Renal cortical epithelial cell (primary cell): ENCODE measurements at places on chromosomes 16 and 17. TPM values are rescaled to one million over a fixed set of nuclear protein-coding genes. Genes with fewer than 3 reads are reported as not detected.

TBC1D28 gene
- total RNA-seq: not detected in 2 replicates

GRCh38 chr16:57527027-57527426 lies 9.3 kb downstream of the CCDC102A start:
- no peak for DNase-seq

DNA sequence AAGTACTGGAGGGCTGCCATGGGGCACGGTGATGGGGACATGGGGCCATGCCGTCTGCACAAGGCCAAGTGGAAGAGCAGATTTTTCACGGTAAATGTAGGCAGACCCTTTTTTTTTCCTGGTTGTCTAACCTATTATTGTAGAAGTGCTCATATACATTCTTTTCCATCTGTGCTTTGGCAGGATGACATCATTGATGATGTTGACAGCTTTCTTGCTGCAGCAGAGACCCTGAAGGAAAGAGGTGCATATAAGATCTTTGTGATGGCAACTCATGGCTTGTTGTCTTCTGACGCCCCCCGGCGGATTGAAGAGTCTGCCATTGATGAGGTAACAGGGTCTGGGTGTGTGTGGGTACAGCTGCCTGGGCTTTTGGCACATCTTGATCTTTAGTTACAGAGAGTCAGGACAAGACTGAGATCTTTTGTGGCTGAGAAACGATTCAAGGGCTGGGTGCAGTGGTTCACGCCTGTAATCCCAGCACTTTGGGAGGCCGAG lies 23.3 kb upstream of the SLC5A10 start:
- no peak for DNase-seq

DNA sequence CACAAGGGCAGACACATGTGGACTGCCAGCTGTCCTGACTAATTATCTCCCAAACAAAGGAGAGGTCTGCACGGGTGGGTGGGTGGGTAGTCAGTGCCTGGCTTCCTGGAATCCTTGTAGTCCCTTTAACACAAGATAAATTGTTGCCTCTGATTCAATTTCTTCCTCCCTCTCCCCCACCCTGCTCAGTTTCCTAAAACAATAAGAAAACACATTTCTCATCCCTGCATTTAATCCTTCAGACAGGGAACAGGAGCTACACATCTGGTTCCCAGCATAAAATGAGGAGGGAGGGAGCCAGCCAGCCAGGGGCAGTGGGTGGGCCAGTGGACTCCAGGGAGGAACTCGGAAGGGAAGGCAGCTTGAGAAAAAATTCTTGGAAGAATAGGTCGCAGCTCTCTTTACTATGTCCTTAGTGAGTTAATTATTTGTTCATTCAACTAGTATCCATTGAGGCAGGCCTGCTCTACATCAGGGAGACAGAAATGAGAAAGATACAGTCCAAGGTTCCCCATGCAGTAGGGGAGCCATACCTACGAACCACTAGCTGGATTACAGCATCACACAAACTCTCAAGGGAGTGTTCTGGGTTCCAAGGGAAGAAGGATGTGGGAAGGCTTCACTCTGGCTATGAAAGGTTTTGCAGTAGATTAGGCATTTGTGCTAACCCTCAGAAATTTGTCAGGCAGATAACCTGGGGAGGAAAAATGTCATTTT lies 58.3 kb downstream of the CCT6B start:
- no peak for DNase-seq

DNA sequence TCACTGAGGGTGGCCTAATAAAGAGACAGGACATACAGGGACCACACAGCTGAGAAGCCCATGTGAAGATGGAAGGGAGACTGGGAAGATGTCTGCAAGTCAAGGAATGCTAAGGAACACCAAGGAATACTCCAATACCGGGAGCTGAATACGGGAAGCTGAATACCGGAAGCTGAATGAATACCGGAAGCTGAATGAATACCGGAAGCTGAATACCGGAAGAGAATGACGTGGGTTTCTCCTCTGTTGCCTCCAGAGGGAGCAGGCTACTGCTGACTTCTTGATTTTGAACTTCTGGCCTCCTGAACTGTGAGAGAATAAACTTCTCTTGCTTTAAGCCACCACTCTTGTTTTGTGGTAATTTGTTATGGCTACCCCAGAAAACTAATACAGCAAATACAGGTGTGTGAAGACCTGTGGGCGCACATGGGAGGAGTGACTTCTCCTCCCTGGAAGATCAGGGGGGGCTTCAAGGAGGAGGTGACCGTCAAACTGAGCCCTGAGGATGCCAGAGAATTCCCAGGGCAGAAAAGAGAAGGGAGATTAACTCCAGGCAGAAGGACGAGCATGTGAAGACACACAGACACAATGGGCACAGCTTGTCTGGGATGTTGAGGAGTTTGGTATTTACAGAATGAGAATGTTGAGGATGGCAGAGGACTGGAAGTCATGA lies 259.9 kb downstream of the IRF8 start:
- no peak for DNase-seq

DNA sequence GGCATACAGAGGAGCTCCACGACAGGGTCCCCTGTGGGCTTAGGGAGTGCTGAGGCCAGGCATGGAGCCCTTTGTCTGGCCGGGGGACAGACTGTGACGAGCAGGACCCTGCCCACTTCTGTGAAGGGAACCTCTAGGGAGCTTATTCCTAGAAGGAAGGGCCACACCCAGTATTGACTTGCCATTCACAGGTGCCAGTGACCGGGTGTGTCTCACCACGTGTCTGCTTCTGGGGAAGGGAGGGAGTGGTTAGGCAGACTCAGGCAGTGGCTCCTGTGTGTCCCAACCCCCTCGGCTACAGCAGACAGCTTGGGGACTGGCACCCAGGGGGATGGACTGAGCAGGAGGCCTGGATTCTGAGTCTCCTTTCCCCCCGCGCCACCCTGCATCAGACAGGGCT lies 57.2 kb downstream of the SOCS1 start:
- peak; percentile 11 for DNase-seq

GRCh38 chr16:27646806-27647205 lies 96.9 kb downstream of the KATNIP start:
- DNase-seq: no peak

DNA sequence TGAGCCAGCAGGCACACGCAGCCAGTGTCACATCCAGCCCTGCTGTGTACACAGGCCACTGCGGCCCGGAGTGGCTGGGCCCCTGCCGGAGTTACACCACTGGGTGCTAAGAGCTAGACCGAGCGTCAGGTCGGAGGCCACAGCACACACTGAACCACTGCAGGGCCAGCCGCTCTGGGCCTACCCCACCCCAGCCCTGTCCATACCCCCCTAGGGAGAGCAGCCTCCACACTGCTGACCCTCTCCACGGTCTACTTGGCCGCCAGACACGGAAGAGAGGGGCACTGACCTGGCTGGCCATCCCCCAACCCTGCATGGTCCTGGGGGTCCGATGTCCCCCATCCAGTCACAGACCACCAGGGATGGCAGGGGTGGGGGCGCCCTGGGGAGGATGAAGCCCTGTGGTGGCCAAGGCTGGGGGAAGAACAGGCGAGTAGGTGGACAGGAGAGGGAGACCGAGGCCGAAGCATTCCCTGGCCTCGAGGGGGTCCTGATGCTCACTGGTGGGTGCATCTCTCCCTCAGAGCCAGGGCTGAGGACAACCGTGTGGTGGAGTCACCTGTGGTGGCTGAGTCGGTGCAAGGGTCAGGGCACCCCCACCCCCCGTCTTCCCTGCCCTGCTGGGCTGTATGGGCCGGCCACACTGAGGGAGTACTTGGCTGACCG lies 34.9 kb upstream of the ZC3H18 start:
- no peak for DNase-seq

CCR7 gene
- not detected in 2 replicates for total RNA-seq

CASKIN1 gene
- total RNA-seq: under 0.01 and 0.15 TPM in 2 replicates

DNA sequence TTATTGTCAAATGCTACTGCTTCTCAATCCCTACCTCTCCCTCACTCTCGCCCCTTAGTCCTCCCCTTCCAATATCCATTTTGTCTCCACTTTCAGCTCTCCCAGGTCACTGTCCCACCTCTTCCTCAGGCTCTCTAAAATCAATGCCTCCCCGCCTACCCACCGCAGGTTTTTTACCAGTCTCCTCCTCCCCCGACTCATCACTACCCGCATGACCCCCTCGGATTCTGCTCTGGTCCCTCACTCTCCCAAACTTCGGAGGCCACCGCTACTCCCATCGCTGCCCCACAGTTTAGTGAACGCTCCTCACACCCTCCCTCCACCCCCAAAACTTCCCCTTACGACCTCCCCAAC lies 513 bp downstream of the CRLF3 start:
- no peak for DNase-seq

GRCh38 chr17:72725433-72726068 lies 366.9 kb downstream of the SLC39A11 start:
- DNase-seq: peak; percentile 55

OR1A1 gene
- not detected in 2 replicates for total RNA-seq

DNA sequence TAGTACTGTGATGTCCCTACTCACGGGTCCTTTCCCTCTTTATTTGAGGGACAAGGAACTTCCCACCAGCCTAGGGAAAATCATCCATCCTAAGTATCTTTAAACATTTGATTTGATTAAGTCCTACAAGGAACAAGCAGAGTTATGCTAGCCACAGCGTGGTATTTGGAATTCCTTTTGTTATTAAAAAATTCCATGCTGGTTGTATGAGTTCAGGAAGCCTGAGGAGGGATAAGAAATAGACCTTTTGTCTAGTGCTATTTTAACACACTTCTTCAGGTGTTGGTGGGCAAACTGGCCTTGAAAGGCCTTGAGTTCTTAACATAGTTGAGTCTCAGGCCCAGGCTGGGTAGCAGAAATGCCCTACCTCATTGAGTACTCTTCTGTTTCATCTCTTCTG lies 105.4 kb upstream of the TBX2 start:
- DNase-seq: no peak

- peak; percentile 63 for DNase-seq
Measured at GRCh38 chr16:89842471-89843408, 14.5 kb downstream of the SPIRE2 start.

AANAT gene
- total RNA-seq: 0.10 TPM in 1 of 2 replicates, not detected in the other

RGS9 gene
- total RNA-seq: 2.7 and 4.2 TPM in 2 replicates

USP43 gene
- 10.3 and 14.1 TPM in 2 replicates for total RNA-seq

- DNase-seq: no peak
Measured at GRCh38 chr16:57690782-57691471, 3.7 kb upstream of the DRC7 start.

GRCh38 chr16:19722981-19723380 lies 4.9 kb downstream of the IQCK start:
- DNase-seq: no peak

DNA sequence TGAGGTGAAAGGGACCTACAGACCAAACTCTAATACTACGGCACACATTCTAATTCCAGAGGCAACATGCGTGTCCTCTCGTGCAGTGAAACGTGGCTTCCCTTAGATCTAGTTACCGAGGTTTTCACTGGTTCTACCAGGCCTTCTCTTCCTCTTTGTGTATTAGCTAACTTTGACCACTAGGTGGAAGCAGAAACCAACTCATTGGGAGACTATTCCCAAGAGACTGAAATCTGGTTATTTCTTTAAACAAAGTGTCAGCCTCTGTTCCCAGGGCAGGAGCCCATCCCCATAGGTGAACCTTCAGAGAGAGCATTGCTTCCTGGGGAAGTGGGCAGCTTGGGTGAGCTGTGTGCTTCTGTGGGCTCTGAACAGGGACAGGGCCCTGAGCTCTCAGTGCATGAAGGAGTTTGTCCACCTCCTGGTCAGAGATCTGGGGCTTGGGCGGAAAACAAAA lies 19.7 kb upstream of the RCVRN start:
- DNase-seq: peak; percentile 65

DNA sequence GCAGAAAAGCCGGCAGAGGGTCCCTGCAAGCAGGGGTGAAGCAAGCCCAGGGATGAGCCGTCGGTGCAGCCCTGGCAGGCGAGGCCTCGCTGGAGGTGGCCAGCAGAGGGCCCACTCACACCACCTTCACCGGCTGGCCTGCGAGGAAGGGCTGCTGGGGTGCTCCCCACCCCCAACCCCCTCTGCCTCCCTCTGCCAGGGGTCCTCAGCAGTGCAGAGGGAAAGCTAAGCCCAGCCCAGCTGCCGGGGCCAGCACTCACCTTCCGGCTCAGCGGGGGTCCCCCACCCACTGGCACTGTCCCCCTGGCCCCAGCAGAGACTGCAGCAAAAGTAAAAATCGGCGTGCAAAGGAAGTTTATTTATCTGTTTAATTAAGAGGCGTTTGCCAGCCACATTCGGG lies 113.4 kb downstream of the ENGASE start:
- no peak for DNase-seq

TVP23A gene
- 0.05 TPM in 1 of 2 replicates, not detected in the other for total RNA-seq

DNA sequence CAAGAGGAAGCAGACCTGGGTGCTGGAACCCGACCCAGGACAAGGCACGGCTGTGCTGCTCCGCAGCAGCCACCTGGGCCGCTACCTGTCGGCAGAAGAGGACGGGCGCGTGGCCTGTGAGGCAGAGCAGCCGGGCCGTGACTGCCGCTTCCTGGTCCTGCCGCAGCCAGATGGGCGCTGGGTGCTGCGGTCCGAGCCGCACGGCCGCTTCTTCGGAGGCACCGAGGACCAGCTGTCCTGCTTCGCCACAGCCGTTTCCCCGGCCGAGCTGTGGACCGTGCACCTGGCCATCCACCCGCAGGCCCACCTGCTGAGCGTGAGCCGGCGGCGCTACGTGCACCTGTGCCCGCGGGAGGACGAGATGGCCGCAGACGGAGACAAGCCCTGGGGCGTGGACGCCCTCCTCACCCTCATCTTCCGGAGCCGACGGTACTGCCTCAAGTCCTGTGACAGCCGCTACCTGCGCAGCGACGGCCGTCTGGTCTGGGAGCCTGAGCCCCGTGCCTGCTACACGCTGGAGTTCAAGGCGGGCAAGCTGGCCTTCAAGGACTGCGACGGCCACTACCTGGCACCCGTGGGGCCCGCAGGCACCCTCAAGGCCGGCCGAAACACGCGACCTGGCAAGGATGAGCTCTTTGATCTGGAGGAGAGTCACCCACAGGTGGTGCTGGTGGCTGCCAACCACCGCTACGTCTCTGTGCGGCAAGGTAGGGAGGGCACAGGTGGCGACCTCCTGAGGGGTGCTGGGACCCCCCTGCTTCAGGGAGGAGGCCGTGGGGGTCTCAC lies 667 bp downstream of the FSCN2 start:
- no peak for DNase-seq

PRR15L gene
- total RNA-seq: 0.85 and 6.9 TPM in 2 replicates

DNA sequence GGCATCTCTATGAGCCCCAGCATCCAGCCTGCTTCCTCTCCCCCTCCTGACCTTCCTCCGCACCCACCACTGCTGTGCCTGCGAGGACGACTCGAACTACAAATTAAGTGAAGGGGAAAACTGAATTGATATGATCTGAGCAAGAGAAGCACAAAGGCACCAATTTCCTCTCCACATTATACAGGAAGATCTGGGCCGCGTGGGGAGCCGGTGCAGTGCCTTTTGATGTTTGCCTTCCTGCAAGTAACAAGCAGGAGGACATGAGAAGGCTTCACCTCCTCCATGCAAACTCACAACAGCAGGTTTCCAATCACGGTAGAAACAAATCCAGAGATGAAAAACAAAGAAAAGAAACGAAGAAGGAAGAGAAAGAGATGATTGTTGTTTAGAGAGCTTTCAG lies 57.8 kb upstream of the MMP2 start:
- DNase-seq: no peak

GRCh38 chr16:28534542-28535373 lies 4.0 kb downstream of the NUPR1 start:
- no peak for DNase-seq
